ENCODE measurements at places on chromosomes 5 and 9. TPM values are rescaled to one million over a fixed set of nuclear protein-coding genes. Genes with fewer than 3 reads are reported as not detected.

The TXNDC8 gene
- polyA plus RNA-seq: not detected

The EMB gene
- polyA plus RNA-seq: 3.7 TPM

The SLC46A2 gene
- polyA plus RNA-seq: 0.02 TPM

The NEK6 gene
- polyA plus RNA-seq: 4.7 TPM

The DNAH5 gene
- polyA plus RNA-seq: 0.02 TPM

The SLU7 gene
- 25.8 TPM for polyA plus RNA-seq

The SCGB3A1 gene
- not detected for polyA plus RNA-seq

The FAXDC2 gene
- polyA plus RNA-seq: 23.0 TPM

The DAB2IP gene
- polyA plus RNA-seq: 25.5 TPM

The RNF14 gene
- polyA plus RNA-seq: 36.3 TPM

The PRRC2B gene
- 78.1 TPM for polyA plus RNA-seq

The CD74 gene
- 201 TPM for polyA plus RNA-seq

The WNT8A gene
- not detected for polyA plus RNA-seq

The C8G gene
- 1.4 TPM for polyA plus RNA-seq

The PCDHA8 gene
- polyA plus RNA-seq: not detected

The SLC27A6 gene
- polyA plus RNA-seq: 27.8 TPM

The PCDHB15 gene
- polyA plus RNA-seq: 2.5 TPM

The HTR4 gene
- polyA plus RNA-seq: 1.3 TPM

The TNFSF8 gene
- 0.18 TPM for polyA plus RNA-seq

The ACTBL2 gene
- polyA plus RNA-seq: not detected

The PCDHB4 gene
- 1.3 TPM for polyA plus RNA-seq

The FST gene
- 3.2 TPM for polyA plus RNA-seq

The ICE1 gene
- 5.6 TPM for polyA plus RNA-seq

The ENTPD8 gene
- not detected for polyA plus RNA-seq

The RMRP gene
- polyA plus RNA-seq: 218 TPM

The NEUROG1 gene
- polyA plus RNA-seq: not detected

The ASTN2 gene
- polyA plus RNA-seq: 18.1 TPM

The CRHBP gene
- 4.5 TPM for polyA plus RNA-seq

The WASHC1 gene
- polyA plus RNA-seq: 10.8 TPM

The GRM6 gene
- under 0.01 TPM for polyA plus RNA-seq

The CCNH gene
- polyA plus RNA-seq: 39.6 TPM

The NAIP gene
- 2.2 TPM for polyA plus RNA-seq

The SLC6A7 gene
- not detected for polyA plus RNA-seq

The MYOT gene
- polyA plus RNA-seq: 13.1 TPM

The KLF9 gene
- 39.5 TPM for polyA plus RNA-seq

The TSLP gene
- 3.9 TPM for polyA plus RNA-seq

The F2RL2 gene
- polyA plus RNA-seq: 0.11 TPM

The BRINP1 gene
- 0.63 TPM for polyA plus RNA-seq

The GABRA1 gene
- polyA plus RNA-seq: not detected

The SHOC1 gene
- not detected for polyA plus RNA-seq

The LRRC19 gene
- polyA plus RNA-seq: not detected

The SMIM33 gene
- polyA plus RNA-seq: not detected

The IFNA21 gene
- not detected for polyA plus RNA-seq

The SLIT3 gene
- 32.9 TPM for polyA plus RNA-seq

The RASGRF2 gene
- 2.7 TPM for polyA plus RNA-seq

The TYRP1 gene
- polyA plus RNA-seq: 15.3 TPM

The TRIM14 gene
- polyA plus RNA-seq: 1.2 TPM

The APBA1 gene
- polyA plus RNA-seq: 3.5 TPM

The ADAMTS16 gene
- not detected for polyA plus RNA-seq

The FBP1 gene
- polyA plus RNA-seq: 1.9 TPM

The CEP72 gene
- 1.1 TPM for polyA plus RNA-seq

The INSL4 gene
- not detected for polyA plus RNA-seq

The LHFPL2 gene
- 5.6 TPM for polyA plus RNA-seq

The MTX3 gene
- polyA plus RNA-seq: 3.7 TPM

The FGF18 gene
- polyA plus RNA-seq: 1.2 TPM

The AQP7 gene
- polyA plus RNA-seq: 161 TPM

All from right cardiac atrium (tissue), 5 donors.